ENCODE measurements at places on chromosomes 5 and 9.

DNA sequence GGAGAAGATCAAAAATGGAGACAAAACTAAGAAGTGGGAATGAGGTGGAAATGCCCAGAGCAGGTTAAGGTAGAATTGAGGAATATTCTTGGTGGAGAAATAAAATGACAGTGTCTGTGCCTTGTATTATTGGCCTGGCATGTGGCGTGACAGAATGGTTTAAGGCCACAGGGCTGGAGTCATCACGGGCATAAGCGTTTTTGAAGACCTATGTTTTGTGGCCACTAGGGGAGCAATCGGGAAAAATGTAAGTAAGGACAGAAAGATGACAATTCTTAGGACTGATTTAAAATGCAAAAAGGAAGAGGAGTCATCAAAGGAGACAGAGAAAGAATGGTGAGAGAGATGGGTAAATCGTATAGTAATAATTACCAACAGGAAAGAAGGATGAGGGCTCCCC is 72.2 kb upstream of the EPB41L4A start:
- DNase-seq = peak; percentile 30

DNA sequence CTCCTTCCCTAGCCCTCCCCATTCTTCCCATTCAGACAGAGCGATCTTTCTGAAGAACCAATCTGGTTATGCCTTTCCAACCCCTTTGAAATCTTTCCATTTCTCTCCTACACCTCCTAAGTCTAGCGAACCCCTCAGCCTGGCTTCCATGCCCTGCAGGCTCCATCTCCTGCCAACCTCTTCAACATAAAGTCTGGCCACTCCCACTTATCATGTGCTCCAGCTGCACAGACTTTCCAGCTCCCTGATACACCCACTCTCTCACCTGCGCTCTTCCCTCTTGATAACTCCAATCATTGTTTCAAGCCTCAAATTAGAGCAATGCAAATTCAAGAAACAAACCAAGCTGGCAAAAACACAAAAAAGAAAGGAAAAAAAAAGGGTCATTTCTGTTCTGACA is 3.8 kb upstream of the ORM1 start:
- no peak for DNase-seq

DNA sequence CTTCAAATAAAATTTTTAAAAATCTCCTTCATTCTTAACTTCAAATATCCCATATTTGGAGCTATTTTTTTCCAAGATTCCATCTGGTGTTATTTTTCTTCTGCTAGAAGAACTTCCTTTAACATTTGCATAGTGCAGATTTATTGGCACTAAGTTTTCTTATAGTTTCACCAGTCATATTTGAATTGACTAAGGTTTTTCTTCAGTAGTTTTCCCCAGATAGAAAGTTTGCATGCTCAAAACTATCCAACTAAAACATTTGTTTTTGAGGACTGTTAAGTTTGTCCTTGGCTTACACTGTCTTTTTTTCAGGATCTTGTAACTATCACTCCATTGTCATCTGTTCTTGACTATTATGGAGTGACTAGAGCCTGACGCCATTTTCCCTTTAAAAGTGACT is 606.7 kb downstream of the TAF11L14 start:
- DNase-seq = no peak

DNA sequence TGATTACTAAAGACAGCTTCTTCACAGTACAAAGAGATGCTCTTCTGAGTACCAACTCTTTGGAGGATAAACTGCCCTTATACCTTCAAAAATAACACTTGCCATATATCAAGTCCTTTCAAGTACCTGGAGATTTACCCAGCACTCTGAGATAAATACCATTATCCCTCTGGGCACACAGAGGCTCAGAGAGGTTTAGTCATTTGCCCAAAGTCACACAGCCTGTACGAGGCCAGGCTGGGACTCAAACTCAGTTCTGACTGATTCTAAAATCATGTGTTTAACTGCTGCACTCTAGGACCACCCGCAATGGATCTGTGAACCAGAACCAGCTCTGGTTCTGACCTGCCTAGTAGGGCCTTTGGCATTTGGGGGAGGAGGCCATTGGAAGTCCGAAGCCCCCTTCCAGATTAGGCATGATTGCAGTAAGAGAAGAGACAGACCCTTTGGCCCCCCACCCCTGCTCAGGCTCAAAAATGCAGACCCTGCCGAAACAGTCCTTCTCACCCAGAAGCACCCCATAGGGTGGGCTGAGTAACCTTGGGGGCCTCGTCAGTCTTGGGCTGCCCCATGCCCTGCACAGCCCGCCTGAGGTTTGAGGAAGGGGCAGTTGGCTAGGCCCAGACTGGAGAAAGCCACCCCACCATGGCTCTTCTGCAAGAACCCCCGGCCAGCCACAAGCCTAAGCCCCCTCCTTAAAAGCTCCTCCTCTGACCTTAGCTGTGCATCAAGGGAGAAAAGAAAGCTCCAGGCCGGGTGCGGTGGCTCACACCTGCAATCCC is 32.8 kb upstream of the IL17B start:
- DNase-seq = no peak

- DNase-seq = no peak
Measured at GRCh38 chr9:69811351-69811868, 9.2 kb upstream of the CFAP95 start.

- DNase-seq = no peak
Measured at GRCh38 chr5:31476738-31477141, 55.2 kb downstream of the DROSHA start.

GRCh38 chr9:9598723-9599122 is 1014.1 kb downstream of the PTPRD start:
- no peak for DNase-seq

- no peak for DNase-seq
Measured at GRCh38 chr5:90930756-90931431, 372.3 kb downstream of the ADGRV1 start.

DNA sequence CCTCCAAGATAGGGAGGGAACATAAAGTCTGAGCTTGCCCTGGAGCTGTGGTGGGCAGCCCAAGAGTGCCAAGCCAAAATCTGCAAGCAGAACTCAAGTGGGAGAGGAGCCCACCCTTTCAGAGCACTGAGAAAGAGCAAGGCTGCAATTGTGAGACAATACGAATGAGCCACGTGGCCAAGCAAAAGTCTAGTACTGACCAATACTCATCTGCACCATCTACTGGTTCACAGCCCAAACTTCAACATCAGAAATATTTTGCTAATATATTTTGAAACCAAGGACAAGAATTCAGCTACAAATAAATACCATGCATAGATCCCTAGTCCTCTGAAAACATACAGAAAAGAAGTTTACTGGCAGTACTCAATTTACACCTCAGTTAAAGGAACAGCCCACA is 696.2 kb upstream of the COX7C start:
- no peak for DNase-seq

DNA sequence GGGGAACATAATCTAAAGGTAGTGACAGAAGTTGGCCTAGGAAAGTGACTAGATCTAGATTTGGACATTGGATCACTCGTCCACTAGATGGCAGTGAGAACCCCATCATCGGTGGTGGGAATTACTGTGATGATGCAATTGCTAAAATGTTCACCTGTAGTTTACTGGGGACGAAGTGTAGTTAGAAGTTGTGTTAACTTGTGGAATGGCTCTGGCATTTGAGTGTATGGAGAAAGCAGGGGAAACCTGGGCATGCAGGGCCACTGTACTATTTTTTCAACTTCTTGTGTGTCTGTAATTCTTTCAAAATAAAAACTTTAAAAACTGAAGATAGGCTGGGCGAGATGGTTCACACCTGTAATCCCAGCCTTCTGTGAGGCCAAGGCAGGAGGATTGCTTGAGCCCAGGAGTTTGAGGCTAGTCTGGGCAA is 75.5 kb downstream of the PHAX start:
- peak; percentile 42 for DNase-seq

GRCh38 chr5:59040024-59040803 is 457.3 kb downstream of the RAB3C start:
- no peak for DNase-seq

GRCh38 chr5:56761151-56761885 is 54.0 kb upstream of the MAP3K1 start:
- DNase-seq = peak; percentile 15

- no peak for DNase-seq
Measured at GRCh38 chr9:104858271-104858670, 69.7 kb downstream of the ABCA1 start.

DNA sequence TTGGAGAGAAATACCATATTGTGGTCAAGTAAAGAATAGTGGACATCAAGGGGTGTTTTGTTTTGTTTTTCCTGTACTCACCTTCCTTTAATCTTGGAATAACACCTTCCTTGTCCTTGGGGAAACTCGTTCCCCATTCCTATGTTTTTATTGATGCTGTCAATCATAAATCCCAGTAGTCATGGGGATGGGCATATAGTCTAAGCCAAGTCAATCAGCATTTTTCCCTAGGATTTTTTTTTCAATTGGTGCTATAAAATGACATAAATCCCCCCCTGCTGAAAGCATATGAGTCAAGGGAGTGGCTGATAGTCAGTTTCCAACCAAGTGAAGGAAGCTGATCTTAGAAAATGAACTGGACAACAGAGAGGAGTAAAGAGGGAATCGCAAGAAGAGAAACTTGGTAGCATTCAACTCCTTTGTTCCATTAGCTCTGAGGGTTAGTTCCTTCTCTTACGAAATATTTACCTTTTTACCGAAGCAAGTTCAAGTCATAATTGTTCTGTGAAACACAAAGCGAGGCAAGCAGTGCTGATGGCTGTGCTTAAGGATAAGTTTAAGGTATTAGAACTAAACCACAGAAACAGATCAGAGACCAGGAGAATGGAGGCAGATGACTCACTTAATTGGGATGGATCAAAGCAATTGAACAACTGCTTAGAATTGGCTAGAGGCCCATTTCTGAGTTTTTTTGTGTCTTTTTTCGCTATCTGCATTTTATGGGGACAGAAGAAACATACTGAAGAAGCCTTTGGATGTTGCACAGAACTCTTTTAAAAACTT is 218.6 kb downstream of the SEMA6A start:
- DNase-seq = no peak

DNA sequence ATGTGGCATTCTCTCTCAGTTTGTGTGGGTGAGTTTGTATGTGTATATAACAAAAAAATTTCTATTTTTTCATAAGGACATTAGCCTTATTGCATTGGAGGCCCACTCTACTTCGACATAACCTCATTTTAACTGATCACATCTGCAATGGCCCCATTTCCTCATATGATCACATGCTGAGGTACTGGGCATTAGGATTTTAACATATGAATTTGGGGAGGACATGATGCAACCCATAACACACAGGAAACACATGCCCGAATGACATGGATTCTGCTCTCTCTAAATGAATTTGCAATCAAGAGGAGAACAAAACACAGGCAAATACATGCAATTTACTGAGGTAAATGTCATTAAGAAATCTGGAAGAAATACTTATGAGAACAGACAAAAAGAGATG is 92.1 kb upstream of the COX7C start:
- DNase-seq = no peak

DNA sequence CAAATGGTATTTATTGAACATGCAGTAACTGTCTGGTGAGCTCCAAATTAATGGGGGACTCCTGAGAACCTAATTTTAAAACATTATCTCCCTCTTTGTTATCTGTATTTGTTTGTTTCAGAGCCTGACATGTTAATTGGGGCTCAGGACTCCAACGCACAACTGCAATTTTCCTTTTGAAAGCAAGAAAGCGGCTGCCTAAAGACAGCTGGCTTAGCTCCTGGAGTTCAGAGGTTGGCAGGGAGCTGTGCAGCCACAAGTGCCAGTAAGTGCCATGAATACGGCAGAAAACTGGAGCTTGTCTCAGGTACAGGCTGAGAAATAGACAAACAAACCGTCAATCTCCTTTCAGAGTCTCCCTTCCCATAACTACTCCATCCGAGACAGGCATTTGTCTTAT is 80.9 kb downstream of the PPP2R2B start:
- DNase-seq = no peak

DNA sequence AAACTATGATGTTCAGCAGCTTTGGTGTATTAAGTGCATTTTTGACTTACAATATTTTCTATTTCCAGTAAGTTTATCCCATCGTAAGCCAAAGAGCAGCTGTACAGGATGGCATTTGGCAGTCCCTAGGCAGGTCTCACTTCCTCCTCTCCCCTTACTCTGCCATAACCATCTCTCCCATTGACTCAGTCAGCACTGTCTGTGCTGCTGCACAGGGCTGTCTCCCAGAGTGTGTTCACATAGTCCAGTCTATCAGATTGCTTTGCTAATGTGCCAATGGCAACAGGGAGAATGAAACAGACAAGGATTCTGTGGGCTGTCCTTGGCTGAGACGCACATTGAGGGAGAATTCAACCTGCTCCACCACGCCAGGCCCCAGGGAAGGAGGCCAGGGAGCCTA is 47.0 kb upstream of the CAST start:
- no peak for DNase-seq

GRCh38 chr5:112097768-112098167 is 321.3 kb downstream of the EPB41L4A start:
- DNase-seq = peak; percentile 48

DNA sequence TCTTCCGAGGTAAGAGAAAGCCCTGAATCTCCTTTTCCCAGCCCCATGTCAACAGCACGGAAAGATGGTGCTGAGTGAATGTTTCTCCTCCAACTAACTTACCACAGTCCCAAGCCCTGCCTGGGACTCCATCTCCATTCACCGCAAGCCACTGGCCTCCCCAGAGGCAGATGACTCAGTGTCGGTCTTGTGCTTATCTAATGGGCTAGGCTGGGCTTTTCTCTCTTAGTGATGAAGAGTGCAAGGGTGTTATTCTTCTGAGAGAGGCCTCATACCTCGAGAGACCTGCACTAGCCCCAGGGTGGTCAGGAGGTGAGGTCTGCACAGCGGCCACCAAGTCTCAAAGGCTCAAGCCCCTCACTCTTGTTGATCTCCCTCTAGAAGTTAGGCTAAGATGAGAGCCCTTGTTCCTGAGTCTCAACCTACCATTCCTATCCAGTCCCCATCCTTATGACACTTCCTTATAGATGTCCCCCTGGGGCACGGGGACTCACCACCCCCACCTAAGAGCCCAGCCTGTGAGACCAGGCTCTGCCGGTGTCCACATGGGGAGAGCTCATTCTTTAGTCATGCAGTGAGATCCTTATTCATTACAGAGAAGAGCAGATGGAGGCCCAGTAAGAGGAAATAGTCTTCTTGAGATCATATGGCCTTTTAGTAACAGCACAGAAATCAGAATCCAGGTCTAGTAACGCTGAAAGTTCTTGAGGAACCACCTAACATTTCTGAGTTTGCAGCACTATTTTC is 127.0 kb downstream of the SAXO1 start:
- DNase-seq = peak; percentile 90

- no peak for DNase-seq
Measured at GRCh38 chr5:173003360-173003759, 19.8 kb downstream of the ATP6V0E1 start.

DNA sequence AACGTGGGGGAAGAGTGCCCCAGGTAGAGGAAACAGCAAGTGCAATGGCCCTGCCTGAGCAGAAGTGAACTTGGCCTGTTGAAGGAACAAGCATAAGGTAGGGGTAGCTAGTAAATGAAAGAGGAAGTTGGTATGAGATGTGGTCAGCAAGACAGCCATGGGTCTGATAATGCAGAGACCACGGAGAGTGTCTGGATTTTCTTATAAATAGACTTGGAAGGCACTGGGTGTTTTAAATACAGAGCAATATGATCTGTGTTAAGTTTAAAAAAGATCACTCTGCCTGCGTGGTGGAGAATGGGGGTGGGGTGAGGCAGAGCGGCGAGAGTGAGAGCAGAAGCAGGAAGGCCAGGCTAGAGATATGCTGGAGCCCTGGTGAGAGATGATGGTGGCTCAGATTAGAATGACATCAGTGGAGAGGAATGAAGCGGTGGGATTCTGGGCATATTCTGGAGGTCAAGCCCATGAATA is 4.2 kb downstream of the ADAM19 start:
- DNase-seq = peak; percentile 71

- DNase-seq = no peak
Measured at GRCh38 chr9:134059188-134059641, 8.6 kb downstream of the BRD3 start.
